ENCODE measurements at places on chromosomes 3 and 15.

DNA sequence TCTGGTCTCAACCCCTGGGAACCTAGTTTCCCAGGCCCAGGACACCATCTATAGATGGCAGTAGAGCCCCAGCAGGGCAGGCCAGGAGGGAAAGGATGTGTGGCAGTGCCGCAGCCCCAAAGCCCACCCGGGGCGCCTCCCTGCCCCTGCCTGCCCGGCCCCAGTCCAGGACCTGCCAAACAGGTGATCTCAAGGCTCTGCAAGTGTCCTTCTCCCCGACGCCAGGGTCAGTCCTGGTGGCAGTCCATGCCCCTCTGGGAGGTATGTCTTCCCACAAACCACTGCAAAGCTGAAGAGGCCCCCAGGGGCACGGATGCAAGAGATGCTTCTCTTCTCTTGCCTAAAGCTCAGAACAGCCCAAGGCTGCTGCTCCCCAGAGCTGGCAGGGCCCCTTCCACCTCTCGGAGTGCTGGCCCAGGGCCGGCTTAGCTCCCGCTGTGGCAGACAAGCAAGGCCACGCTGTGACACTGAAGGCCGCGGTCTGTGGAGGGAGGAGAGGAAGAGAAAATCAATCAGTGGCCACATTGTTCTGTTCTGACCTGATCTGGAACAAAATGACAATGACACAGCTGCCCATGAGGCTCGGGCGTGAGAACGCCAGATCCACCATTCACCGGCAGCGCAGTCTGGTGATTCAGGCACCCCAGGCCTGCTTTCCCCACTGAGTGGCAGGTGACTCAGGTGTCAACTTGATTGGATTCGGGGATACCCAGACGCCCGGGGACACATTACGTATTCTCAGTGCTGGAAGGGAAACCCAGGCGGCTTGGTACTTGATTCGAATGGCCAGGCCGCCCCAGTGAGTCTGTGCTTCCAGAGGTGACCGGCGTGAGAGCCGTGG, 34.0 kb downstream of the KLHL25 start:
- DNase-seq: no peak

DNA sequence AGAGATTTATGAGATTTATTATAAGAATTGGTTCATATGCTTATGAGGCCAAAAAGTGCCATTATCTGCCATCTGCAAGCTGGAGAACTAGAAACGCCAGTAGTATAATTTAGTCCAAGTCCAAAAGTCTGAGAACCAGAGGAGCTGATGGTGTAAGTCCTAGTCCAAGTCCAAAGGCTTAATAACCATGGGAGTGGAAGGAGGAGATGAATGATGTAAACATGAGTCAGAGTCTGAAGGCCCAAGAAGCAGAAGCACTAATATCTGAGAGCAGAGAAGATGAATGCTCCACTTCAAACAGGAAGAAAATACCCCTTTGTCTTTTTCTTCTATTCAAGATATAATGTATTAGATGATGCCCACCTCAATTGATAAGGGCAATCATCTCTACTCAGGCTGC, 185.7 kb downstream of the CGGBP1 start:
- DNase-seq: no peak

- peak; percentile 69 for DNase-seq
These were observed 36.0 kb upstream of the COLQ start for GRCh38 chr3:15557511-15557946.

GRCh38 chr3:159028706-159029105, 226.9 kb downstream of the MFSD1 start:
- DNase-seq: no peak

- DNase-seq: no peak
These were observed 1.8 kb upstream of the ZSCAN2 start for GRCh38 chr15:84598993-84599392.

DNA sequence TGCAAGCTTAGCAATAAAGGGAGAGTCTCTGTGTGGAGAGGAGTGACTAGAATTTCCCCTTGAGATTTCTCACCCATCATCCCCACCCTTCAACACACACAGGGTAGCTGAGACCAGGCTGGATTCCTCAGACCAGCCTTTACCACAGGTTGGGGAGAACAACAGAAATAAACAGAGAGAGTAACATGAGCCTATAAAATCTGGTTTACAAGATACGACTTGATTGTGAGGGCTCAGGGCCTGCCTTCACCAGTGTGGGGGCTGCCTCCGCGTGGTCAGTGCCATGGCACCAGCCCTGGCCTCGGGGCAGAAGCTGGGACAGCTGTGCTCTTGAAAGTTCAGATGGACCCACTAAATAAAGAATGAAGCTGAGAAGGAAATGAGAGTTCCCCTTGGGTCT, 14.6 kb upstream of the MAGEF1 start:
- no peak for DNase-seq

DNA sequence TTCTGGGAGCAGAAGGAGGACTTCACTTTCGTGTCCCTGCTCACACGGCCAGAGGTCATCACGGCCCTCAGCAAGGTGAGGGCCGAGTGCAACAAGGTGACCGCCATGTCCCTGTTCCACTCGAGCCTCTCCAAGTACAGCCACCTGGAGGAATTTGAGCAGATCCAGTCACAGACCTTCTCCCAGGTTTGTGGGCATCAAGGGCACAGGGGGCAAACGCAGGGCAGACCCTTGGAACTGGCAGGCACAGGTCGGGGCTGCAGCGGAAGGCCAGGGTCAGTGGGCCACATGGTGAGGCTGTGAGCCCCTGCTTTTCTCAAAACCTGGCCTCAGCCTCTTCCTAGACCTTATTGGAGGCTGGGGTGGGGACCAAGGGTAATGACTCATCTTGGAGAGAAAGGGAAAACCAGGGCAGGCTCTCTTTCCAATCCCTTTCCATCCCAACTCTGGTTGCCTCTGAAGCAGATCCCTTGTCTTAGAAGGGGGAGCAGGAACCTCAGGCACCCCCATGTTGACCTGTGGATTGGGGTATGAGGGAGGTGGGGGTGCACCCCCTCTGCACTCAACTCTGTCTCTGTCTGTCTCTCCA, 29.5 kb downstream of the DNAH1 start:
- no peak for DNase-seq

DNA sequence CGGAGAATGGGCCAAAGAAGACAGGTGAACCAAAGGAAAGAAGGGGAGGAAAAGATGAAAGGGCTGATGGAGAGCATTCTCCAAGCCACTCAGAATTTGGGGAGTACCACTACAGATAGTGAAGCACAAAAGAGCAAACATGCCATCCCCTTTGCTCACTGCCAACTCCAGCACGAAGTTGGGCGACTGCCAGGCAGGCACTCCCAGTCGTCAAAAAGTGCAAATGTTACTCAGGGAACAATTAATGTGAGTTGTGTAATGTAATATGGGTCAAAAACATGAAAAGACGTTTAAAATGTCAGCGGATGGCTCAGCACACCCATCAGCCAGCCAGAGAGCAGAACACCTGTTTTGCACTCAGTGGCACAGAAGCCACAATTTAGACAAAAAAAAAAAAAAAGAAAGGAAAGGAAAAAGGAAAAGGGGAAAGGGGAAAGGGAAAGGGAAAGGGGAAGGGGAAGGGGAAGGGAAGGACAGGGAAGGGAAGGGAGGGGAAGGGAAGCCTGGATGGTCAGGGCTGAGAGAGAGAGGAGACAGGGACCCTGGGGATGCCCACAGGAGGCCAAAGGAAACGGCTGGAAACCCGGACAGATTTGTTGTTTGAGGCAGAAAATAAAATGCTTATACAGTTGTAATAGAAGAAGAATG, 82.7 kb downstream of the COL8A1 start:
- no peak for DNase-seq

- no peak for DNase-seq
These were observed 1.8 kb downstream of the LIMD1 start for GRCh38 chr3:45596290-45596791.

DNA sequence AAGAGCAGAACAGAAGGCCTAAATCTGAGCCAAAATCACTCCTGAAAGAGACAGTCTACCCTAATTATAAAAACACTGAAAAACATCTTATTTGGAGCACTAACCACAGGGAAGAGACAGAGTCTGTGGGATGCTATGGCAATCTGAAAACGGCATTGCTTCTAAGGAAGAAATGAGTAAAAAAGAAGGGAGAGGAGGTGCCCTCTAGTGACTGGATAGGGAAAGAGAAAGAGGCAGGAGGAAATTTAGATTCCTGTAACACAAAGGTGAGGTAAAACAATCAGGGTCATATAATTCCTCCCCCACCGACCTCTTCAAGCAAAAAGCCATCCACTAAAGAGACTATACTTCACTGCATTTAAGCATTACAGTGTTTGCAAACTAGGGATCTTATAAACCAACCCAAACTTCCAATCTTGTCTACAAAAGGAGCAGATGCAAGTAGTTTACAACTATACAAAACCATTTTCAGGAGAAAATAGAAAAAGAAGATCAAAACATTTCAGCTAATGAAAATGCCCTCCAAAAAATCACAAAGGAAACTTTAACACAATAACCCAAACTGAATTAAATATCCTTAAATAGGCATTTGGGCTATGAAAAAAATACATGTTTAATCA, 32.6 kb downstream of the HACD2 start:
- no peak for DNase-seq
